ENCODE measurements at places on chromosomes 2 and 18.

- DNase-seq: no peak
Observed at GRCh38 chr2:223262946-223263345, 211.0 kb downstream of the KCNE4 start.

GRCh38 chr2:11490194-11490593, 24.2 kb upstream of the E2F6 start:
- DNase-seq: no peak

GRCh38 chr2:181776336-181776735, 96.0 kb upstream of the NEUROD1 start:
- no peak for DNase-seq

DNA sequence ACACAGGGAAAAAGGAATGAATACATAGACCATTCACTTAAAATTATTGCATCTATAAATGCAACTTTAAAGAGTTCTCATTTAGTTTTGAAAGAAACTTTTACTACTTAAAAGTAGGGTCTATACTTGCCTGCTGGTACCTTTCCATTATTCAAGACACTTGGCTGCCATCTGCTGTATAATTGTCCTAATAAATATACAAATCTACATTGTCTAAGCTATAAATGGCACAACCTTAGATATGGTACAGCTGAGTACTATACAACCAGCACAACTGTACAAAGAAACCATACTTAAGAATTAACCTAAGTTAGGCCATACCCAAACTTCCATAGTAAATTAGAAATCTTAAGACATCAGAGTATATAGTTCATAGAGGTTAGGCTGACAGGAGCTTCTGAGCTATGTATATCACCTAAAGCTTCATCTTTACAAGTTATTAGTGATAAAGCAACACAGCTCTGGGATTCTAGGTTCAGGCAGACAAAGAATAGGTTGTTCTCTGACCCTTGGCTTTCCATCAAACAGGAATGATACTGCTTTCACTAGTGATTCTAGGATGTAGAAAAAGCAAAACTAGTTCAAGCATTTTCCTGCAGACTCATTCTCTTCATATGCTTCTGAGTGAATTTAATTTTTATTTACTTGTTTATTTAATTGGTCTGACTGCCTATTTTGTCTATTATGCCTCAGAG, 22.1 kb downstream of the EXOC6B start:
- no peak for DNase-seq

GRCh38 chr2:127661072-127661649, 14.2 kb downstream of the LIMS2 start:
- DNase-seq: no peak

DNA sequence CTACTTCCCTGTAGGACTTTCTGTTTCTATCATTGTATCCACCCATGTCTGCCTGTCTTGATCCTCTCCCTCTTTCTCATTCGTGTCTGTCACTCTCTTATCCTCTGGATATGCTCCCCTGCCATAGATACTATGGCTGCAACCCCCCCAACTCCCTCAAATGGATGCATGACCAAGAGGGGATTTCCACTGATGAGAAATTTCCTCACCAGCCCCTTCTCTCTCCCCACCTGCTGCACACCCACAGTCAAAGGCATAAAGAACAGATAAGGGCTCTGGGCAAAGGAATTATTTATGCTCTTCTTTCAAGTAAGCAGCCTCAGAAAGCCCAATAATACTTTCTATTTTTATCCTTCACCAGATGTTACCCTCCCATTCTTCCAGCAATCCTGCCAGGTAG, 121.3 kb downstream of the FOXI3 start:
- no peak for DNase-seq

- DNase-seq: no peak
Observed at GRCh38 chr18:27839141-27839540, 337.8 kb downstream of the CDH2 start.

GRCh38 chr2:184049566-184049965, 548.8 kb upstream of the ZNF804A start:
- no peak for DNase-seq

DNA sequence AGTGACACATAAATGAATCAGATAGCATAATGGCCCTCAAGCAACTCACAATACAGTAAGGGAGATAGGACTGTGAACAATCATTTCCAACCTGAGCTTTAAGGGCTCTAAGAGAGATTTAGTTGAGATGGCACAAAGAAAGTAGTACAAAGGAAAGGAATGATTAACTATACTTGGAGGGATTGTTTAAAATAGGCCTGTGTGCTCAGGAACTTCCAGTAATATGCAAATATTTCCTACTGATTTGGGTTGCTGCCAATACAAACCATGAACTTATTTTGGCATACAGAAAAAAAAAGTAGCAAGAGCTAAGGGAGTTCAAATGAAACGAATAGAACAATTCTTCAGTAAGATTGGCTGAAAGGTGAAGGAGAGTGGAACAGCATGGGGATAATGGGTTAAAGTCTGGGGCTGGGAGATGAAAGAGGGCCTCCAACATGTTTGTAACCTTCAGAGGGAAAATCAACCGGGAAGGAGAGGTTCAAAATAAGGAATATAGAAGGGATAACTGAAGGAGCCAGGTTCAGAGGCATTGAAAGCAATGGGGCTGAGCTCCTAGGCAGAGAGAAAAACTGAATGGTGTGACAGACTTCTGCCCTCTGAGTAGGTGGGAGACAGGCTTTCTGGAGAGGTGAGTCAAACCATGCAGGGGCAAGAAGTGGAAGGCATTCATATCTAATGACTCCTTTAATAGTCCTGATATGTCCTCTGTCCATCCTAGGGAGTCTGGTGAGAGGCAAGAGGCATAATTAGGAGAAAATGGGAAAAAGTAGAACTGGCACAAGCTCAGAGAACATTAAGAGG, 83.5 kb downstream of the DNAH7 start:
- no peak for DNase-seq

DNA sequence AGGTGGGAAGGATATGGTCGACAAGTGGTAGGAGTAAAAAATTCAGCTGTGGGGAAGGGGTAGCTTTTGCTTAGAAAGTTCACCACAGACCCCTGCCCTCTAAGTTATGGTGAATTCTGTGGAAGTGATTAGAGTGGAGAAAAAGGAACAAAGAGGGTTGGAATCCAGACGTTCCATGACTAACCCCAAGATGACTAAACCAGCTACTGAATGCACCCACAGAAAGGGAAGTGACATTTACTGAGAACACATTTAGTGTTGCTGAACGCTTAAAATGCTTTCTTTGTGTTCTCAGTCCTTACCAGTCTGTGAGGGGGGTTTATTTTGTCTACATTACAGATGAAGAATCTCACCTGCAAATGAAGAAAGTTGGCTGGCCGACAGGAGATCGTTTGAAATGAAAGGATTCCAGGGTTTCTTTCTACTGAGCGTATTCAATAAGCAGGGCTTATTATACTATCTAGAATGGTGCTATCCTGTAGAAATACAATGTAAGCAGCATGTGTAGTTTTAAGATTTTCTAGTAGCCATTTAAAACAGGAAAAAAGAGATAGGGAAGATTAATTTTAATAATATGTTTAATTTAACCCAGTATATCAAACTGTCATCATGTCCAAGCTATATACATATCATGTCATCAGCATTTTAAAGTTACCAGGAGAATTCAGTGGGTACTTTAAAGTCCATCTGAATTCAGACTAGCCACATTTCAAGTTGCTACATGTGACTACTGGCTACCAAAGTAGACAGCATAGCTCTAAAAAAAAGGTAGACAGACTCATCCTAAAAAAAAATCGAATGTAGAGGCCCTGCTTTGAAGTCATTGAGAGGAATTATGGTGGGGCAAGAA, 60.1 kb downstream of the LIMS1 start:
- DNase-seq: no peak

- DNase-seq: no peak
Observed at GRCh38 chr18:9226463-9226862, 89.9 kb downstream of the ANKRD12 start.

DNA sequence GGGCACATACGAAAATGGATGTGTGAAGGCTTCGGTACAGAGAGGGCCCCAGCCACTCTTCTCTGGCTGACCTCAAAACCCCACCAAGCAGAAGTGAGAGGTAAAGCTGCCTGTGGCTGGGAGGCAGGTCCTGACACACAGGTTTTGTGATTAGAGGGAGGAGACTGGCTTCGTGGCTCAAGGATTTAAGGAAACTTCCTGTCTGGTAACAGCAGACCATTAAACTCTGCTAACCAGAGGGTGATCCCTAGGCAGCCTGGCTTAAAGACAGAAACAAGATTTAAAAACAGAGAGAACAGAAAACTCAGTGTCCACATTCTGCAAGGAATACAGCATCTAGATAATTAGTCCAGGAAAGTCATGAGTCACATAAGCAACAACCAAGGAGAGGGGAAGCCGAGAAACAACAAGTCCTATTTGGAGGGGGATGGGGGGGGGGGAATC, 101.9 kb downstream of the NFATC1 start:
- DNase-seq: no peak

DNA sequence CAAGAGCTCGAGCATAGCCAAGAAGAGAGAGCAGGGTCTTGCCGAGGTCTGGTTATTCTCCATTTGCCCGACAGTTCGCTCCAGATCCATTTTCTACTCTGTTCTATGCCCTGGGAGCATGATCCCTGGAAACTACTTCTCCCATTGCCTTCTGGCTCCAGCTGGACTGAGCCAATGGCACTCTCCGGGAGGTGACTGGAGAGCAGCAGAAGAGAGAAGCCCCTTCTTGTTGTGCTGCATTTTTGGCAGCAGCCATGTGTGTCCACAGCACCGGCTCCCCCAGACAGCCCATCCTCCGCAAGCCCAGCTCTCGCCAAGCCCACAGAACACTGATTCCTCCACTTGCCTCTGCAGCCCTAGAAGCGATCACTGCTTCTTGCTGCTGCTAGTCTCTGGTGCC, 345.5 kb downstream of the TNS1 start:
- no peak for DNase-seq

DNA sequence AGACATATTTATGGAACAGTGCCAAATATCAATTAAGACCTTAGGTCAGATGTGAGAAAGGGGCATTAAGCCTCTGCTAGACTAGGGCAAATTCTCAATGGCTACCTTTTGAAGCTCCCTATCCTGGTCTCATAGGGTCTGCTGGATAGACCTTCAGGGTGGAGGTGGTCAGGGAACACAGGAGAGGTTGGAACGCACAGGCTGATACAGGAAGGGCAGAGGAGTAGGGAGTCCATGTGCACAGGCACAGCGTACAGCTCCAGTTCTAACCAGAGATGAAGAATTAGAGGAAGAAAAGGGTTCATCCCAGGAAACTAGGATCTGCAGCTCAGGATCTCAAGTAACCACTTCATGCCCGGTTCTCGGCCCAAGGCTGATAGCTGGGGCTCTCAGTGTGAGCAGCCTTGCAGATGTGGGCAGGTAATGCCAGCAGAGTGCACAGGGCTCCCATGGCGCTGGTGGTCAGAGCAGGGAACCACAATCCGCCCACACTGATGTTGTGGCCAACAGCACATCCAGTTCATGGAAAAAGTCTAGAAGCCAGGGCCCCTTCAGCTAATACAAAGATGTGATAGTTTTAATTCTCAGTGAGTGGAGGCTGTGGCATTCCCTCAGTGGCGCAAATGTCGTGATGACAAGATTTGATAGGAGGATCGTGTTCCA, 3.4 kb upstream of the EVA1A start:
- no peak for DNase-seq

- DNase-seq: no peak
Observed at GRCh38 chr2:54510916-54511315, 54.8 kb downstream of the SPTBN1 start.

DNA sequence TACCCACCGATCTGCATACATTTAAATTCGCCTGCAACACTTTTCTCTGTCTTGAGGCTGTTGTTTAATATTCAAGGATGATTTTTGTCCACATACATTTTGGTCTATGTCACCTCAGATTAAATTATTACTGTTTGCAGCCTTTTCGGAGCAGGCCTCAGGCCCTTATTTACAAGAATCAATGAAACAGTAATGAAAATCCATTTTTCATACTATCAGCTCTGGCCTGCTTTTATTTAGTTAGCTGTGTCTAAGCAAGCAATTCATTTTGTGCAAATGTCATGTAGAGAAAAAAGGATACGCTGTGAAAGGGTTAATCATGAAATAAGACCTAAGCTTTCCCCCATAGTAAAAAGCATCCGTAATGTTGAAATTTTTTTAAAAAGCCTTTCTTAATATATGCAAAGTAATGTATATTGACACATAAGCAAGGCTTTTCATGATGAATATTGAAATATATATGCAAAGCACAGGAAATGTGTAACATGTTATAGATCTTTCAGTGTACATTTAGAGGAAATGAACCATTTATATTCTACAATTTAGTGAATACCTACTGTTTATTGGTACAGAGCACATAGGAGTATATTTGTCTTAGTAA, 1135.3 kb upstream of the ZEB2 start:
- no peak for DNase-seq

DNA sequence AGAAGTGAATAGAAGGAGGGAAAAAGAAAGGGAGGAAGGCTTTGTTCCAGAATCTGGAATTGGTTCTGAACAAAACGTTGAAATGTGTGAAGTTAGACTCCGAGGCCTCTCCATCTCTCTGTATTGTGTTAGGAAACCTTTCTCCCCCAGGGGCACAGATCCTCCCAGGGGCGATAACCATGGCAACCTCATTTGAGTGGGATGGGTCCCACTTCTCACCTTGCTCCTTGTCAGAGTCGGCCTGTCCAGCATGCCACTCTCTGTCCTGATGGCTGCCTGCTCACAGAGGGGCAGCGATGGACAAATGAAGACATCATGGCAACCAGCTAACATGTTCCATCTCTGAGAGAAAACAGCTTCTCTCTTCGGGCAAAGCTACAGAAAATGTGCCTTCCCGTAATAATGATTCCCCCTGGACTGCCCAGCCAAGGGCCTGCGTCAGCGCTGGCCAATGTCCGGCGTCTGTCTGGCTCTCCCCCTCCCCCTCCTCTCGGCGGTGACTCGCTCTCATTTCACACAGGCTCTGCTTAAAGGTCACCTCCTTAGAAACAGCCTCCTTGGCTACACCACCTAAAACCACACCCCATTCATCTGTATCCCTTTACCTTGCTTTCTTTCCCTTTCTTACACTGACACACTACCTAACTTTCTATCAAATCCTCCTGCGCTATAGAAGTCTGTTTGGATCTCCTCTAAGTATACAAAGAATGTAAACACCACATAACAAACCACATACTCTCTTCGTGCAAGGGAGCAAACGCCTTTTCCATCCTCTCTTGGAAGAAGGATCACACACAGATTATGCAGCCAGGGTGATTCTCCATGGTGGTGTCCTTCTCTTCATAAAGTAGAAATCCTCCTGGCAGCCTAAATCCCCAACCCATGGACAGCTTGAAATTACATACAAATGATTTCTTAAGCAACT, 32.1 kb upstream of the TTC39C start:
- DNase-seq: no peak

- DNase-seq: no peak
Observed at GRCh38 chr2:10151462-10151861, 28.9 kb downstream of the RRM2 start.

GRCh38 chr2:1248187-1248586, 165.1 kb upstream of the TPO start:
- DNase-seq: no peak

GRCh38 chr18:2572171-2572569, 813 bp downstream of the NDC80 start:
- DNase-seq: no peak

DNA sequence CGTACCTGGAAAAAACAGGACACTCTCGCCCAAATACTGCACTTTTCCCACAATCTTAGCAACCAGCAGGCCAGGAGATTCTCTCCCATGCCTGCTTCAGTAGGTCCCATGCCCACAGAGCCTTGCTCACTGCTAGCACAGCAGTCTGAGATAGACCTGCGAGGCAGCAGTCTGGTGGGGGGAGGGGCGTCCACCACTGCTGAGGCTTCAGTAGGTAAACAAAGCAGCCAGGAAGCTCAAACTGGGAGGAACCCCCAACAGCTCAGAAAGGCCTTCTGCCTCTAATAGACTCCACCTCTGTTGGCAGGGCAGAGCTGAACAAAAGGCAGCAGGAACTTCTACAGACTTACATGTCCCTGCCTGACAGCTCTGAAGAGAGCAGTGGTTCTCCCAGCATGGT, 1202.8 kb upstream of the ACVR2A start:
- no peak for DNase-seq
